ENCODE measurements at places on chromosomes 1 and 21. TPM values are rescaled to one million over a fixed set of nuclear protein-coding genes. Genes with fewer than 3 reads are reported as not detected.

Gene KCNJ9
- total RNA-seq, result not detected

Gene SLC66A1
- total RNA-seq, result 23.2 TPM

Gene F13B
- total RNA-seq, result 0.08 TPM

Gene CFAP126
- total RNA-seq, result 0.15 TPM

Gene IVL
- total RNA-seq, result 0.06 TPM

Gene OR14K1
- total RNA-seq, result not detected

Gene GPR3
- total RNA-seq, result 2.1 TPM

Gene TGFBR3
- 2.7 TPM for total RNA-seq

Gene LMX1A
- total RNA-seq, result not detected

Gene PPIAL4G
- total RNA-seq, result not detected

Gene DCDC2B
- total RNA-seq, result not detected

Gene ERRFI1
- total RNA-seq, result 117 TPM

Gene KCNN3
- total RNA-seq, result 0.02 TPM

Gene MAP3K7CL
- total RNA-seq, result 1.5 TPM

Gene RBP7
- total RNA-seq, result 5.2 TPM

Gene CRYAA
- not detected for total RNA-seq

Gene CAPZA1
- total RNA-seq, result 62.6 TPM

Gene LORICRIN
- not detected for total RNA-seq

Gene AQP10
- total RNA-seq, result not detected

Gene CA6
- total RNA-seq, result not detected

Gene CFHR1
- 0.20 TPM for total RNA-seq

Gene OR10Z1
- total RNA-seq, result not detected

Gene BARHL2
- not detected for total RNA-seq
